ENCODE measurements at places on chromosomes 13 and 19.

- no peak for DNase-seq
These were observed 7.5 kb downstream of the TEX29 start for GRCh38 chr13:111327730-111328573.

DNA sequence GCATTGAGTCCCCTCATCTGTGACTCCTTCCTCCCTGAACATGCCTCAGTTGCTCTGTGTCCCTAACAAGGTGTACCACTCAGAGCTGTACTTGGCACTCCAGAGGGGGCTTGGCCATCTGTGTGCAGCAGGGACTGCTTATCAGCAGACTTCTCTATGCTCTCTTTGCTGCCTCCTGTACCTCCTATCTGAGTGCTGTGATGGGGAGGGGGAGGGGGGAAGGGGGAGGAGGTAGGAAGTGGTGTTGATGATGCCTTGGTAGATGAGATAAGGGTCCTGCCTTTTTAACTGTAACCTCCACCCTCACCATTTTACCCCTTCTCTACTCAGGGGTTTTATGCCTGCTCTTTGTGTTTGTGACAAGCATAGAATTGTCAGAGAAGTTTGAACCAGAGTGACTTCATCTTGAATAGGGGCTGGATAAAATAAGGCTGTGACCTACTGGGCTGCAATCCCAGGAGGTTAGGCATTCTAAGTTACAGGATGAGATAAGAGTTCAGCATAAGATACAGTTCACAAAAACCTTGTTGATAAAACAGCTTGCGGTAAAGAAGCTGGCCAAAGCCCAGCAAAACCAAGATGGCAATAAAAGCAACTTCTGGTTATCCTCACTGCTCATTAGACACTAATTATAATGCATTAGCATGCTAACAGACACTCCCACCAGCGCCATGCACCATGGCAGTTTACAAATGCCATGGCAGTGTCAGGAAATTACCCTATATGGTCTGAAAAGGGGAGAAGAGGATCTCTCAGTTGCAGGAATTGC, 13.2 kb downstream of the PCDH8 start:
- no peak for DNase-seq

- no peak for DNase-seq
These were observed 301.9 kb upstream of the OBI1 start for GRCh38 chr13:78960881-78961280.

- no peak for DNase-seq
These were observed 6.3 kb upstream of the ADAMTS10 start for GRCh38 chr19:8616861-8617260.

GRCh38 chr13:33017323-33017929, 1.2 kb downstream of the KL start:
- DNase-seq, result peak; percentile 30

GRCh38 chr19:31285744-31286143, 63.5 kb downstream of the TSHZ3 start:
- peak; percentile 61 for DNase-seq

DNA sequence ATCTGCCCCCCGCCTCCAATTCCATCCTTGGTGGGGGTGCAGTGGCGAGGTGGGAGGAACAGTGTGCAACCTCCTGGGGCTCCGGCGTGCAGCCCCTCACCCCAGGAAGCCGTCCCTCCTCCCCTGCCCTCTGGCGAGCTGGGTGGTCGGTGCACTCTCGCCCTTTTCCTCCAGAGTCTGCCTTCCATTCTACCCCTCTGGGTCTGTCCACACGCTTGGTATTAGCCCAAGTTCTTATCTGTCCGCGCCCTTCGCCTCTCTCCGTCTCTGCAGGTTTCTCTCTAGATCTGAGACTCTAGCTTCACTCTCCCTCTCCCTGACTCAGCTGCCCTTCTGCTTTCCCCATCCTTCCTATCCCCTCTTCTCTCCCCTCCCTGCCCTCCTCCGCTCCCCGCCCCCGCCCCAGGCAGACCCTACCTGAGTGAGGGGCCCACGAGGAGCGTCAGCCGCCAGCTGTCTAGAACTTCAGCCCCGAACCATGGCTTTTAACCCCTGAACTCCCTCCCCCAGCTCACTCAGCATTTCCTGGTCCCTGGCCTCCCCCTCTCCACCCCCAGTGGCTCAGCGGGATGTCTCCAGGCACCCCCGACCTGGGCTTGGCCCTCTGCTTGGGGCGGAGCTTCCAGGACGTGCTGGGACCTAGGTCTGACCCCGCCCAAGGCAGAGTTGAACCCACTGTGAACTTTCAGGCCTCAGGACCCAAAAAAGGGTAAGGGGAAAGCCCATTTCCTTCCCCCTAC, 499 bp upstream of the KLK13 start:
- no peak for DNase-seq

DNA sequence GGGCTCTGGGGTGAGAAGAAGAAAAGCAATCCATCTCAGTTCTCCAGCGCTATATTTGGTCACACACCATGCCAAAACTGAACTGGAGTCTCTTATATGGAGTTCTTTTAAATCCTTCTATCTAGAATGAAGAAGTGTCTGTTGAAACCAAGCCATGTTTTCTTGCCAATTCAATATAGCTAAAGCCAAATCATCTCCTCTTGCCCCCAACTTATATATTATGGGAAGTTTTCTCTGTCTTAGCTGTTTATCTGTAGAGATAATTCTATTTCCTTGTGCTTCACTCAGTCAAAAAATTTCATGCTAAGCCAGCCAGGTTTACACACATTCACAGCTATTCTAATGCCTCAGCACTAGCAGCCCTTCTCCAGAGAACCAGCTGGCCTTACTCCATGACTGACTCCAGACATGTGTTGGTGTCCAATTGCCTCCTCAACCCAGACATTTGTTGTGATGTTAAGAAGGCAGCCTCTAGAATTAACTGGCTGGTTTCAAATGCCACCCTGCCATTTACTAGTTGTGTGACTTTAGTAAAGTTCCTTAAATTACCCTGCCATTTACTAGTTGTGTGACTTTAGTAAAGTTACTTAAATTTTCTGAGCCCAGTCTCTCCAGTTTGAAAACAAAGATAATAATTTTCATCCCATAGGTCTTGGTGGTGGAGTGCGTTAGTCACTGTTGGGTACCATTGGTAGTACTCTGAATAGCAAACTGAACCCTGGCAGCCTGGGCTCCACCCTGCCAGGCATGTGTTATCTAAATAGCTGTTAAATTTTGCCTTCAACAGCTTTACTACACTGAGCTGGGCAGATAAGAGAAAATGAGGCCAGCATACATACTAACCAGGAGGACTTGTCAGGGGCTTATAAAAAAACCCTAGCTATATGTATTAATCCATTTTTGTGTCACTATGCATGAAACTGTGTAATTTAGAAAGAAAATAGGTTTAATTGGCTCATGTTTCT, 525.1 kb downstream of the LMO7 start:
- DNase-seq, result no peak

All from astrocyte of the spinal cord (primary cell).